ENCODE measurements at places on chromosomes 5 and 9.

- DNase-seq: no peak
These were observed 36.7 kb upstream of the IZUMO3 start for GRCh38 chr9:24582146-24583126.

GRCh38 chr9:126376311-126377175 is 49.9 kb downstream of the MVB12B start:
- no peak for DNase-seq

DNA sequence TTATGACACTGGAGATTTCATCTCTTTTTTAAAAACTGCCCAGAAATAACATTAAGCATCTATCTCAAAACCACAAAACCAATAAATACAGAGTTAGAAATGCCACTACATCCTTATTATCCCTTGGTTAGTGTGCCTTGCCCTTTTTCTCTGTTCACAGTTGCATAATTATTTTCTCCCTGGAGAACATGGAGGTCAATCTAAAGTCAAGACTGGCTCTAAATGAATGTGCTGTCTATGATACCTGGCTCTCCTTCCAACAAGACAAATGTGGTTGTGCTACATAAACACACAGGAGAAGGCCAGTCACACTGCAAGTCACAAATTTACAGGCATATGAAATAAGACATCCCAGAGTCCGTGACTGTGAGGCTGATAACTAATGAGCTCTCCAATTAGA is 2.8 kb downstream of the FBN2 start:
- no peak for DNase-seq

DNA sequence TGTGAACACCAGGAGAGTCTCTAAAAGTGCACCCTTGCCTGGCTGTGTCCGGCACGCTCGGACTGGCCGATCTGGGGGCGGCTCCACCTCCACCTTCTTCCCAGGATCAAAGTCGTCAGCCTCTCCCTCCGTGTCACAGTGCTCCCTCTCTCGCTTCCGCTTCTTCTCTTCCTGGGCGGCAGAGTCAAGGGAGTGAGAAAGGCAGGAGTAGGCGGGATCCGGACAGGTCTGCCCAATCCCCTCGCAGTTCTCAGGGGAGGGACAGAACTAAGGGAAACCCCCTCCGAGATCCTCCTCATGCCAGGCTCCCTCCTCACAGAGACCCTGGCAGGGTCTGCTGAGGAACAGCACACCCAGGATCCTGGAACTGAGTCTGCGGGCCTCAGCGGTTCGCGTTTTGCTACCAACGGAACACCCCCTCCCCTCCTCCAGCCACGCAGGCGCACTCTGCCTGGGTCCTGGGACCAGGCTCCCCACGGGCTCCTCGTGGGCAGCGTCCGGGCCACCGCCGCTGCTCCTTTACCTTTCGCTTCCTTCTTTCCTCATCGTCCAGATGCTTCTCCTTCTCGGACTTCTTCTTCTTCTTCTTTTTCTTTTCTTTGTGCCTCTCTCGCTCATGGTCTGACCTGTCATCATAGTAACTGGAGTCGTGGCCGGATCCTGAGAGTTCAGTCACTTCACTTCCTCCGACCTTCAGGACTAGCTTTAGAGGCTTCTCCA is 1.3 kb downstream of the BRD9 start:
- no peak for DNase-seq

GRCh38 chr9:135613946-135614805 is 25.2 kb downstream of the GLT6D1 start:
- no peak for DNase-seq

GRCh38 chr5:111792471-111793058 is 35.6 kb upstream of the NREP start:
- DNase-seq: no peak

GRCh38 chr9:84338792-84339191 is 1.8 kb downstream of the SLC28A3 start:
- no peak for DNase-seq

DNA sequence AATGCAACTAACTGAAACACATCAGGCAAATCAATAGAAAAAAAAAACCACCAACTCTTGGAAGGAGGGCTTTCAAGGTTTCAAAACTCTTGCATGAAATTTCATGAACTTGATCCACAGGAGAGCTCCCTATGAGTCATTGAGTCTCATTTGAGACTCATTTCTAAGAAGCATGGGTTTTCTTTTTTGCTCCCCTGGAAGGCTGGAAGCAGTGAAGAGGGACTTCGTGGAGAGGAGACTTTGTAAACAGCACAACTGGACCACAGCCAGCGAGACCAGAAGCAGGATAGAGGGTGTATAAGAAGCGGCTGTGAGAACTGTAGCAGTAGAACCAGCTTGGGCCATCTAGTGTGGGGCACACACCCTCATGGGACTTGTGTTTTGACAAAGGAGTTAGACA is 41.2 kb upstream of the RAPGEF1 start:
- DNase-seq: no peak

GRCh38 chr9:137243626-137244485 is 2.8 kb downstream of the TUBB4B start:
- DNase-seq: no peak

- no peak for DNase-seq
These were observed 49.0 kb downstream of the MSX2 start for GRCh38 chr5:174773371-174773770.

DNA sequence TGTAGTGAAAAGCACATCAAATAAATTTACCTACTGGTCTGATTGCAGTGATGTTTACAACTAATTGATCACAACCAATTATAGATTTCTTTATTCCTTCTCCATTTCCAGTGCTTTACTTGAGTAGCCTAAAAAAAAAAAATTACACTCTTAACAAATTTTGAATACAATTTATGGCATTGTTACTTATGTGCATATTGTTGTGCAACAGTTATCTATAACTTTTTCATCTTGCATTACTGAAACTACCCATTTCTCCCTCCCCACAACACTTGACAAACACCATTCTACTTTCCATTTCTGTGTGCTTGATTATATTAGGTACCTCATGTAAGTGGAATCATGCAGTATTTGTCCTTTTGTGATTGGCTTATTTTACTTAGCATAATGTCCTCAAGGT is 12.3 kb downstream of the RMI1 start:
- DNase-seq: no peak

GRCh38 chr9:92650296-92650695 is 19.6 kb downstream of the IPPK start:
- no peak for DNase-seq

DNA sequence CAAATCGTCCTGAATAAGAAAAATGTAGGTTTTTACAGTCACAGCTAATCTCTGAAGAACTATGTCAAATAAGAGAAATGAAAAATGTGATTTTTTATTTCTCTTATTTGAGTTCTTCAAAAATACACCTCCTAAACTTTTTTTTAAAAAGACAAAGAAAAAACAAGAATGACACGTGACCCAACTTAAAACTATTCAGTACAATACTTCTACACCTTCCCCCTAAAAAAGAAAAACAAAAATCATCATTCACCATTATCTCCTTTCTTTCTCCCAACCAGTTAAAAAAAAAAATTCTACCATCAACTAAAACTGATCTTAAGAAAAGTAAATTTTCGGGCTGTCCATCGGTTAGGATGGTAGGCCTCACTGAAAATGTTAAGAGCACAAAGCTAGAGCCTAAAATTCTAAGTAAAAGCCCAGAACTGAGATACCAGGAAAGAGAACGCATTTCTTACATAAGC is 2.1 kb downstream of the RNF145 start:
- DNase-seq: no peak

DNA sequence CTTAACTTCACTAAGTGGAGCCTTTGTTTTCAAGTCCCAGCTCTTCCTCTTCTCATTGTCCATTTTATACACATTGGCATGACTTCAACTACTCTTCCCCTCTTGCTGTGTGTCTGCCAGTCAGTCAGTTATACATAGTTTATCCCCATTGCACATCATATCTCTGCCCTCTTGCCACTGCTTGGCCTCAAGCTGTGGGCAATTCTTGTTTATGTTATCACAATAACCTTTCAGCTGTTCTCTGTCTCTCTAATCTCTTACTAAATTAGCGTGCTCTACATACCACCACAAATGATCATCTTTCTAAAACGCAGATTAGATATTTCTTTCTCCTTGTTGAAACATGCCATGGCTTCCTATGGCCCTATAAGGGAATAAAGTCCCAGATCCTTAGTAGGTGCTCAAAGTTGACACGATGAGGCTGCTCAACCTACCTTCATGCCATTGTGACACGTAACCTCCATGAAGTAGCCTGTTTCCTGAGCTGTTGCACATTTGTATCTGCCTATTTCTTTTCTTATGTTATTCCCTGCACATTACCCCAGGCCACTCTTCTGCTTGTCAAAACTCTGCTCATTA is 239.3 kb downstream of the GAS1 start:
- no peak for DNase-seq

DNA sequence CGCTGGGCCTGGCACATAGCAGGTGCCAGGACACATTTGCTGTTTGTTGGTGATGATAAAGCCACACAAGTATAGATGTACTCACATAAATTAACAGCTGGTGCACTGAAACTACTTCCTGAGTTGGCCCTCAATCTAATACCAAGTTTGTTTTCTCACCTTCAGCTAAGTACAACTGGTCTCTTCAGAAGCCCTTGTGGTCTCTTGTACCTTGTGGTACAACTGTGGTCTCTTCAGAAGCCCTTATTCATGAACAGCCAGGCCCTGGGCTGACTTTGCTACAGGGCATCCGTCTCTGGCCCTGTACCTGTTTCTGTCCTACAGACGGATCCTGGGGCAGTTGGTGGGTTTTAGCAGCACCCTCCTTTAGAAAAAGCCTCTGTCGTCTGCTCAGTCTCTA is 81.5 kb downstream of the DAB2IP start:
- DNase-seq: no peak

DNA sequence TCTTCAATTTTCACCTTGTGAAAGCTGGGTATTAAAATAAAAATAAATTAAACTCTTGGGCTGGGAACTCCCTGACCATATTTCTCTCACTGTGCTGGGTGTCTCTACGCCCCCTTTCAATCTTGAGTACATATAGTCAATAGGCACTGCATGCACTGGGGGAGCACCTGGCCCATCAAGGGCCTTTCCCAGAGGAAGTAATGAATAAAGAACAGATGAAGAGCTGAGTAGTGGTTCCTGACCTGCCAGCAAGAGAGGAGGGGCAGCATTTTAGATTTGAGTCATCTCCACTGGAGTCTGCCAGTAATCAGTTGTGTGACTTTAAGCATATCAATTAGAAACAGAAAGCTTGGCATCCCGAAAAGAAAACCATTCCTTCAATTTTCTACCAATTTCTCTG is 6.2 kb downstream of the MAPKAP1 start:
- no peak for DNase-seq

GRCh38 chr9:68672625-68673024 is 32.4 kb upstream of the PIP5K1B start:
- DNase-seq: no peak

DNA sequence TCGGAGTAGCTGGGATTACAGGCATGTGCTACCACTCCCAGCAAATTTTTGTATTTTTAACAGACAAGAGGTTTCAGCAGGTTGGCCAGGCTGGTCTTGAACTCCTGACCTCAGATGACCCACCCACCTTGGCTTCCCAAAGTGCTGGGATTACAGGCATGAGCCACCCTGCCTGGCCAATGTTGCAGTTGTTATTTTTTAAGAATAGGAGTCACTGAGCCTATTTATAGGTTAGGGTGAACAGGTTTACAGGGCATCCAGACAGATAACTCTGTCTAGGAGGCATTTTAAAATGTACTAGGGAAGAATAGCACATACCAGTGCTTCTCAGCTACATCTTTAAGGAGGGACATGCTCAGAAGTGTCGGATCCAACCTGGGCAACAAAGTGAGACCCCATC is 60.1 kb upstream of the BNC2 start:
- DNase-seq: no peak

- DNase-seq: no peak
These were observed 1.6 kb downstream of the UNC13B start for GRCh38 chr9:35163413-35163812.

DNA sequence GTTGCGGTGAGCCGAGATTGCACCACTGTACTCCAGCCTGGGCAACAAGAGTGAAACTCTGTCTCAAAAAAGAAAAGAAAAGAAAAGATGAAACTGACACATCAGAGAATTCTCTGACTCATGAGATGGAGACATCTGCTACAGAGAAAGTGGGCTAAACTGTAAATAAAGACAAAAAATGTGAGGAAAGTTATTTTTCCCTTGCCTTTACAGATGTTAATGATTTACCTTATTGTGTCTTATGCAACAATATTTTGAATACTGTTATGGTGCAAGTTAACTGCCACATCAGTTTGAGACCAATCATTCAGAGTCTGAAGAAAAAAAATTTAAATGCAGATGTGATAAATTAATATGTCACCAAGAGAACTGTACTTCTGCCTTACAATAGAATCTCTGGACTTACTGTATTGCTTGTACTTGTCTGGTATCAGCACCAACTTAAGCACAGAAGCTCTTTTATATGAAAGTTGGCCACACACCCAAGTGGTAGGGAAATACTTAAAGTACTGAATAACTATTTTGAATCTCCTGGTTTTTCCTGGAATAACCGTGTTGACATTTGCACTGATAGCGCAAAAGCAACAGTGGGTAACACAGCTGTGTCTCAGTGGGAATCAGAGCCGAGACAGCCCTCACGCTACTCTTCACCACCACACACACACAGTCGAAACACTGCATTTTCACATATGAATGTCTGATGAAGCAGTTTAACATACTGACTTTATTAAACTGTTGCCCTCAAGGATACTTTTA is 169.9 kb downstream of the FANCC start:
- no peak for DNase-seq

DNA sequence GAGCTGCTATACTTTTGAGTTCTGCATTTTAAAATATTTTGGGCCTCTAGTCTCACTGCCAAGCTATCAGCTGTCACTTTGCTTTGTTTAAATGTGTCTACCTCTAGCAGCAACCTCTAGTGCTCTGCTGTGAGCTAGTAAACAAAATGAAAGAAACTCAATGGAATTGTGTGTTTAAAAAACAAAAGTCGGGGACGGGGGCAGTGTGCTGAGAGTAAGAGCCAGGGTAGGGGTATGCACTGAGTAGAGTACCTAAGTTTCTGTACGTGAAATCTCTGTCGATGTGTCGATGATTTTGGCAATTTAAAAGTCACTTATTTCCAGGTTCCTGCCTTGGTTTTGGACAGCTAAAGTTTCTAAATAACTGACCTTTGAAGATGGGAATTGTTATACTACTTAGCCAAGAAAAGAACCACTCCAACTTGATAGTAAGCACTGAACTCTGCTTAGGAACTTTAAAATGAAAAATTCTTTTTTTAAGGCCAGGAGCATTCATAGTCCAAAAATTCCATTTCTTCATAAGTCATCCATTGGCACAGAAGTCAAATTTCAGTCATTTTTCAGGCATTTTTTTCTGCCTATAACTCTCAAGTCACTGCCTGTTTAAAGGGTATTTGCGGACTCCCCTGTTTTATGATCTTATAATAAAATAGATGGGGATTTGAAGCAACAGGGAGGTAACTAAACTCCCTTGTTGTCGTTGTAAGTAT is 111.5 kb downstream of the SAXO1 start:
- no peak for DNase-seq

GRCh38 chr5:118678746-118679145 is 309.6 kb downstream of the DTWD2 start:
- DNase-seq: no peak

DNA sequence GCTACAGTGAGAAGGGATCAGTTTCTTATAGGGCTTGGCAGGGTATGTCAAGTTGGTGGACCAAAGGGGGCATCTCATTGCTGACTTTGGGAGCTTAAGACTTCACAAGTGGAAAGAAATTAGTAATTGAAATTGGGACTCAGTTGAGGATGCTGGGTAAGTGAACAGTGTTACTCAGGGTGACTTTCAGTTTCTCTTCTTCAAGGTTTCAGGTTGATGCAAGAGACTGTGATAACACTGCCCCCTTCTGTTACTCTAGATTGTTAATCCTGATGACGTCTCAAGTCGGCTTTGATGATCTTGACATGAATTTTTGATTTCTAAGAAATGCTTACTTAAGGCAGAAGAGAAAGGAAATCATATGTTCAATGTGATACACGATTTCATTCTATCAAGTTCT is 21.3 kb downstream of the KCTD16 start:
- DNase-seq: no peak

All from NCI-H1417 treated with DMSO at 0.1 percent for 48 hours (cell line).